ENCODE measurements at places on chromosomes 5 and 9. TPM values are rescaled to one million over a fixed set of nuclear protein-coding genes. Genes with fewer than 3 reads are reported as not detected.

The STX17 gene
- total RNA-seq: 40.6 TPM

The GNPDA1 gene
- 21.3 TPM for total RNA-seq

The ROR2 gene
- 9.9 TPM for total RNA-seq

The TMOD1 gene
- 2.6 TPM for total RNA-seq

The TGFBI gene
- total RNA-seq: 56.9 TPM

The PRLR gene
- 56.8 TPM for total RNA-seq

The GABRG2 gene
- total RNA-seq: not detected

The PLAC8L1 gene
- total RNA-seq: 2.8 TPM

The SYNPO gene
- total RNA-seq: 28.1 TPM

The PGM5 gene
- total RNA-seq: 29.7 TPM

The DMRTA1 gene
- 0.83 TPM for total RNA-seq

The DMRT2 gene
- not detected for total RNA-seq

The PCDHGA2 gene
- not detected for total RNA-seq

The OGN gene
- 3.8 TPM for total RNA-seq

The NTRK2 gene
- total RNA-seq: 0.35 TPM

The SLC27A4 gene
- total RNA-seq: 28.1 TPM

The PRR7 gene
- total RNA-seq: not detected

The NME5 gene
- not detected for total RNA-seq

The AQP3 gene
- 12.4 TPM for total RNA-seq

The CYLC2 gene
- total RNA-seq: not detected

The SLC6A18 gene
- total RNA-seq: not detected

The MAMDC2 gene
- 19.2 TPM for total RNA-seq

The ALDOB gene
- total RNA-seq: 10,768 TPM

The SLC4A9 gene
- total RNA-seq: 0.40 TPM

The IL11RA gene
- total RNA-seq: 58.2 TPM

The SLC38A9 gene
- 26.4 TPM for total RNA-seq

The GABRA6 gene
- not detected for total RNA-seq

The SCGB3A2 gene
- total RNA-seq: not detected

The ADGRD2 gene
- not detected for total RNA-seq

The FAM169A gene
- 1.7 TPM for total RNA-seq

The RECK gene
- 1.9 TPM for total RNA-seq

The DDX46 gene
- 48.9 TPM for total RNA-seq

The HAVCR1 gene
- total RNA-seq: not detected

The TAF1L gene
- total RNA-seq: not detected

The SPATA31C1 gene
- total RNA-seq: not detected

The ENHO gene
- total RNA-seq: 1.8 TPM

The GPR21 gene
- total RNA-seq: 1.9 TPM

The SPINK13 gene
- not detected for total RNA-seq

The SLC25A2 gene
- total RNA-seq: 1.1 TPM

The ADGRV1 gene
- 2.4 TPM for total RNA-seq

The FCN1 gene
- 2.5 TPM for total RNA-seq

The GARIN3 gene
- not detected for total RNA-seq

The PCDHB7 gene
- not detected for total RNA-seq
